ENCODE measurements at places on chromosomes 16 and 17.
A peak's percentile ranks its signal among the peaks of the same experiment; 100 is the strongest.

- DNase-seq, result no peak
Measured at GRCh38 chr16:72961863-72962262, 86.1 kb downstream of the ZFHX3 start.

DNA sequence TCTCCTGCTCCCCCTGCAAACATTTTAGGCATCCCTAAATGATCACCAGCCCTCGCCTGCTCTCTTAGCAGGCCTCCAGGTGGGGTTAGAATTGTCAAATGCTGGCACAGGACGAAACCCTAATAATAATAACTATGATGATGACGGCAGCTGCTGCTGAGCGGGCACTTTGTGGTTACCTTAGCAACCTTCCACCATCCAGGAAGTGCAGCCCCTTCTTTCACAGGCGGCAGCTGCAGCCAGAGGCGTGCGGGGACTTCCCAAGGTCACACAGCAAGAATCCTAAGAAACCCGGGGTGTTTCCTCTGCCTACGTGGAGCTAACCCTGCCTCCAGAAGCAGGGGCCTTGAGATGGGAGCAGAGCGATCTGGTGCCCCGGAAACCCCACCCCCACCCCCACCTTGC is 22.4 kb upstream of the EIF1 start:
- DNase-seq, result no peak

DNA sequence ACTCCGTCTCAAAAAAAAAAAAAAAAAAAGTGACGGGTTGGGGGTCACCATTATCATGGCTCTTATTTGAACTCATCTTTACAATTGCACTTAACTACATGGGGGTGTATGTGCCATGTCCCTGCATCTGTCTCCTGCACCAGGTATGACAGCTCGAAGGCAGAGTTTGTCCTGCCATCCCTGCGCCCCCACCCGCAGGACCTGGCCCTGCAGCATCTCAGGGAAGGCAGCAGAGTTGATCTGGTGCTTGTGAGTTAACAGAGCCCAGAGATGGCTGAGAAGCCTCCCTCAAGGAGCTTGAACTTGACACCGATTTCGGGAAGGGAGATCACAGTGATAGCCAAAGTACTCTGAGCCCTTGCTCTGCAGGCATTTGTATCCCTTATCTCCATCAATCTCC is 44.8 kb downstream of the C16orf82 start:
- no peak for DNase-seq

DNA sequence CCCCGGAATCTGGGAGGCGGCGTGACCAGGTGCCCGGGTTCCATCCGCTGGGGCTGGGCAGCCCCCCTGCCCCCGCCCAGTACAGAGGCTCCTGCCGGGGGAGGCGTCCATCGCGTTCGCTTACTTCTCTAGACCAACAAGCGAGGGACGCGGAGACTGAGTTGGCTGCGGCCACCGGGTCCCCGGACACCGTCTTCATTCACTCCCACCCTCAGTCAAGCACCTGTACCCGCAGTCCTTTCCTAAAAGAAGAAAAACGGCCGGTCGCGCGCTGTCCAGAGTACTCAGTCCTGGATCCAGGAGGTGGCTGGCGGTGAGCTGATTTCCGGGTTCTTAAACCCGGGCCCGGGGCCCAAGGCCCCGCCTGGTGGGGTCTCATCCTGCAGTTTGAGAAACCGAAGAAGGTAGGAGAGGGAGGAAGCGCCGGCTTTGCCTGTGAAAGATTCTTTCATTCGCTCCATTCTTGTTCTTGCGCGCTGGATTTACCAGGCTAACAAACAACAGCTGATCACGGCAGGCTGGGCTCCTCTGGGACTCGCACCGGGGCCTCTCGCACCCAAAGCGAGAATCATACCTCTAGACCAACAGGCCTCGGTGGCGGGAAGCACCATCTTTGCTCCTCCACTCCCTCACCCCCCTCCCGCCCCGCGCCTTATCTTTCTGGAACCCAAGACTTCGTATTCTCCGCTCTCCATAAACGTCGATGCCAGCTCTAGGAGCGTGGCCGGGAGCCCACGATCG is 17.4 kb upstream of the OR1F1 start:
- peak; percentile 25 for DNase-seq

- DNase-seq, result no peak
Measured at GRCh38 chr17:61532826-61533225, 58.2 kb downstream of the NACA2 start.

GRCh38 chr16:64459821-64460220 is 662.0 kb downstream of the CDH11 start:
- DNase-seq, result no peak

- DNase-seq, result no peak
Measured at GRCh38 chr17:60545465-60546191, 19.6 kb upstream of the APPBP2 start.

DNA sequence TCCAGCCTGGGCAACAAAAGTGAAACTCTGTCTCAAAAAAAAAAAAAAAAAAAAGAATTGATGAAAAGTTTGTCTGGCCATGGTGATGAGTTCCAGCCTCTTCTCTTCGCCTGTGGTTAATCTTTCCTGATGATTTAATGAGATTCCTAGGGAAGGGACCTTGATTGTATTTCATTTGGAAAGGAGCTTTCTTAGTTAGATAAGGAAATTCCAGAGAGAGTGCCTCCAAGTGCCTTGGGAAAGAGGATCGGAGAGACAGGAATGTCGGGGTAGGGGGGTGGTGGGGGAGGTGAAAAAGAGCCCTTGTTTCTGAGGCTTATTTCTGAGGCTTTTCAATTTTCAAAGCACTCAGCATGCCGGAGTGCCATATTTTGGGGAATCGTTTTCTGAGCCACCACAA is 93.2 kb upstream of the SIAH1 start:
- DNase-seq, result no peak

- DNase-seq, result peak; percentile 84
Measured at GRCh38 chr16:77675464-77676324, 46.6 kb upstream of the NUDT7 start.

- no peak for DNase-seq
Measured at GRCh38 chr17:28492352-28493310, 13.5 kb upstream of the FOXN1 start.

DNA sequence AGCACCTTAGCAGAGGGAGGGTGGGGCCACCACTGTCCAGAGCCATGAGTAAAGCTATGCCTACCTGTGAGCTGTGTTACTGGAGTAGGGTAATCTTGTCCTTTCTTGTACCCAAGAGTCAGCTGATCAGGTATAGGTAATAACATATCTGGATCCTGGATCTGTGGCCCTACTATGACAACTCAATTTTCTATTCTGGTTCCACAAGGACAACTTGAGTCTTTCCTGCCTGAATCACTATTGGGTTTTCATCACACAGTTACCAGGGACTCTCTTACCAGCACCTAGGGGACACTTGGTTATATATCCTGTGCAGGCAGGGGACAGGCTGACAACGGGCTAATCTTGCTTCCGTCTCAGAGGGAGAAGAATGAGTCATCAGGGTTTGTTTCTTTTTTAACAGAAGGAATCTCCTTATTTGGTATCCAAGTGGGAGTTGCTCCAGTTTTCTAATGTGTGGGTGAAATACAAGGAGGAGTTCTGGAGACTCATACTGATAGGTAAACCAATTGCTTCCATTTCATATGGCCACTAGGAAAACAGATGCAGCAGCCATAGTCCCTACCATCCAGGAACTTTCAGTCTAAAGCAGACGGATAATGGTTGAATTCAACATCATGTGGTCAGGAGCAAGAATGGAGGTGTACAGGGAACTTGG is 6.8 kb downstream of the ZNF267 start:
- peak; percentile 64 for DNase-seq

DNA sequence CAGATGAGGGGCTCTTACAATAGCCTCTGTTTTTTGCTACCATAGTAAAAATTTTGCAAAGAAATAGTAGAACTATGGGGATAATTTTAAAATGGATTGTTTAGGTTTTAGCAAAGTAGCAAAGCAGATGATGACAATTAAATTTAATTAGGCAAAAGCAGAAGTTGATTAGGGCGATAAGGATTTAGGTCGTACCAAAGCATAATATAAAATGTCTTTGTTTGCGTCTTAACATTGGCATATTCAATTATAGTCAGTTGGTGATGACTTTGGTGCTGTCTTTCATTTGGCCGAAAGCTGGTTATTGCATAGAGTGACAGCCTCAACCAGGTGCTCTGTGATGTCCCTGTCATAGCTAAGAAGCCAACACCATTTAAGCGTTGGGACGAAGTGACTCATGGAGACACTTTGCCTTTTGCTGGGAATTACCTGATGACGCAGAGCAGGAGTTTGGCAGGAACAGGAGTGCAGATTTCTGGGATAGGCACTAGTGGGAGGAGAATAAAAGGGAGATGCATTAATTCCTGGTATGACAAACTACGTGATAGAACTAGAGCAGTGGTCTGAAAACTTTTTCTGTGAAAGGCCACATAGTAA is 38.3 kb downstream of the MAP2K6 start:
- no peak for DNase-seq

DNA sequence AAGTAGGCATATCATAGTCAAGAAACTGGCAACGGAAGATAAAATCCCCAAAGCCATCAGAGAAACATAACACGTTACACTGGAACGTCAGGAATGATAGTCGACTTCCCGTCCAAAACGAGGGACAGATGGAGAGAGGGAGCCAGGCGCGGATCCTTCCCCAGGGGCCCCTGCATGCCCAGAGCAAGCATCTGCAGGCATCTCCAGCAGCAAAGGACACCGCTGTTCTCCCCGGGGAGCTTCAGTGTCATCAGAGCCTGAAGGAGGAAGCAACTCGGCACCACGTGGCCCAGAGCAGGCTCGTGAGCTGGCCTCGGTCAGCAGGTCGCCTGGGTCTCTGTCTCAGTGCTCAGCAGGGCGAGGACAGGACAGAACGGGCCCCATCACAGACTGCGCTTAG is 50.1 kb downstream of the LMF1 start:
- DNase-seq, result no peak

- DNase-seq, result no peak
Measured at GRCh38 chr17:66944351-66945146, 20.0 kb upstream of the CACNG4 start.

GRCh38 chr16:79298894-79299799 is 301.4 kb downstream of the MAF start:
- no peak for DNase-seq

GRCh38 chr17:82234211-82235055 is 5.6 kb downstream of the SLC16A3 start:
- DNase-seq, result no peak

- DNase-seq, result no peak
Measured at GRCh38 chr16:68450741-68451255, 2.5 kb upstream of the SMPD3 start.

DNA sequence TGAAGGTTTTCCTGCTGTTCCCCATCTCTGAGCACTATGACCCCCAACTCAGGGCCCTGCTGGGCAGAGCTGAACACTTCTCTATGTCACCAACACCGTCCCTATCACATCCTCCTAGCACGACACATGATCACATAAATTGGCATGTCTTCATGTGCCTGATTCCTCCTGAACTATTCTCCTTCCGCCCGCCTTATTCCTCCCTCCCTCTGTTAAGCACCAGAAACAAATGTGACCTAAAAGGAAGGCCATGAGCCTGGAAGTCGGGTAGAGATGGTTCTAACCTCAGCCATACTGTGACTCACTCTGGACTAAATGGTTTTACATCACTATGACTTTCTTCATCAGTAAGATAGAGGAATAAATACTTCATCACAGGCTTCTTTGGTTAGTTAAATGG is 80.8 kb upstream of the DYNLRB2 start:
- DNase-seq, result no peak

DNA sequence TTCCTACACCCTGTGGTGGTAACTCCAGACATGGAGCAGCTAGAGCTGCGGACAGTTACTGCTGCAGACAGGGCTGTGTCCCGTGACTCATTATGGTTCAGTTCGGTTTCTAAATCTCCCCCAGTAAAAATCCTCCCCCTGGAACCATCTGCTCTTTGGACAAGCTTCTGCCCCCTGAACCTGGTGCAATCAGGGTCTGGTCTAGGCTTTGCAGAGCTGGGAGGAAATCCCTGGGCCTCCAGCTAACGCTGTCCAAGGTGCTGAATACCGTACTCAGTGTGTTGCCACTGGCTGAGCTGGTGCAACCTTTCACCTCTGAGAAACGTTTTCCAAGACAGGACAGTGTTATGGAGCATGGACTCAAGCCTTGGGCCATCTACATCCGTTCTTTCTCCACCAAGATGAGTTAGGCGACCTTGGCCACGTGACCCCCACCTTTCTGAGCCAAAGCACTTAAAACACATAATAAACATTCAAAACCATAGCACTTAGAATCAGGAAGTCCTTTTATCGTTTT is 142.0 kb downstream of the CPPED1 start:
- peak; percentile 25 for DNase-seq

DNA sequence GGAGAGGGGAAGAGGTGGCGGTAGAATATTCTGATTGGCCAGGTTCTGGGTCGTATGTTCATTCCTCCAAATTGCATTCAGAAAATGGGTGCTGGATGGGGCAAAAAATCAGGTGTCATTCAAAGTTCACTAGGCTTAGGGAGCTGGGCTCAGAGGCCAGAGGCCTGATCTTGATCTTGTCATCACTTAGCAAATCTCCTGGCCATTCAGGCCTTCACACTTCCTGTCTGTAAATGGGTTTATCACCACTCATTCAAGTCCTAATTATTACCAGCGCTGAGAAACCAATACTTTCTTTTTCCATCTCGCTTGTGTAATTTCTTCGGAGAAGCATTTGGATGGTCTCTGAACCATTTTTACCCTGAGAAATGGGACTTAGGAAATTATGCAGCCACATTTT is 50.8 kb downstream of the BMERB1 start:
- DNase-seq, result no peak

GRCh38 chr16:89315791-89316581 is 98.5 kb downstream of the ZNF778 start:
- DNase-seq, result peak; percentile 87

DNA sequence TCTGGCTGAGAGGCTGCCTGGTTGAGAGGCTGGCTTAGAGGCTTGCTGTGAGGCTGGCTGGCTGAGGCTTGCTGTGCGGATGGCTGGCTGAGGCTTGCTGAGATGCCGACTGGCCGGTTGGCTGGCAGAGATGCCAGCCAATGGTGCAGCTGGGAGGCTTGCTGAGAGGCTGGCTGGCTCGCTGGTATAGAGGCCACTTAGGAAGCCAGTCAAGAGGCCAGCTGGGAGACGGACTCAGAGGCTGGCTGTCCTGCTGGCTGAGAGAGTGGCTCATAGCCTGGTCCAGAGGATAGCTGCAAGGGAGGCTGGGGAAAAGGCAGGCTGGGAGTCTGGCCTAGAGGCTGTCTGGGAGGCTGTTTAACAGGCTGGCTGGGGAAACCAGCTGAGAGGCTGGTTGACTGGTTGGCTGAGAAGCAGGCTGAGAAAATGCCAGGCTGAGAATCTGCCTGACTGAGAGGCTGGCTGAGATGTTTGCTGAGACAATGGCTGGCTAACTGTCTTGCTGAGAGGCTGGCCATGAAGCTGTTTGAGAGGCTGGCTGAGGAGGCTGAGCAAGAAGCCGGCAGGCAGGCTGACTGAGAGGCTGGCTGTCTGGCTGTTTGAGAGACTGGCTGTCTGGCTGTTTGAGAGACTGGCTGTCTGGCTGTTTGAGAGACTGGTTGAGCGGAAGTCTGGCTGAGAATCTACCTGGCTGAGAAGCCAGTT is 37.5 kb upstream of the ACSM2B start:
- no peak for DNase-seq
